ENCODE measurements at places on chromosomes 7 and 10.

- DNase-seq = no peak
Observed at GRCh38 chr10:92574548-92575261, 812 bp upstream of the IDE start.

DNA sequence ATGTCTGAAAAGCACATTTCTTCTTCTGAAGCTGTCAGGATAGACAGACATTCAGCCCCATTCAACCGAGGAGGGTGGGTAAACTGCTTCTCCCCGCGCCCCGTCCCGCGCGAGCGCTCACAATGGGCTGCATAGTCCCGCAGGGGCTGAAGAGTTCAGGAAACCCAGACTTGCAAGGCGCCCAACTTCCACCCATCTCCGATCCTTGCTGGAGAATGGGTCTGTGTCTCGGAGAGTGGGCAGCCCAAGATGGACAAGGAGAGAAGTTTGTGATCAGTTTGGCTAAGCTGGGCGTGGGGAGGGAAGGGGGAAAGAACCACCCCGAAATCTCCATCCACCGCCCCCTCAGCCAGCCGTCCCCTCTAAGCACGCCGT lies 686 bp downstream of the AASS start:
- DNase-seq = peak; percentile 27

DNA sequence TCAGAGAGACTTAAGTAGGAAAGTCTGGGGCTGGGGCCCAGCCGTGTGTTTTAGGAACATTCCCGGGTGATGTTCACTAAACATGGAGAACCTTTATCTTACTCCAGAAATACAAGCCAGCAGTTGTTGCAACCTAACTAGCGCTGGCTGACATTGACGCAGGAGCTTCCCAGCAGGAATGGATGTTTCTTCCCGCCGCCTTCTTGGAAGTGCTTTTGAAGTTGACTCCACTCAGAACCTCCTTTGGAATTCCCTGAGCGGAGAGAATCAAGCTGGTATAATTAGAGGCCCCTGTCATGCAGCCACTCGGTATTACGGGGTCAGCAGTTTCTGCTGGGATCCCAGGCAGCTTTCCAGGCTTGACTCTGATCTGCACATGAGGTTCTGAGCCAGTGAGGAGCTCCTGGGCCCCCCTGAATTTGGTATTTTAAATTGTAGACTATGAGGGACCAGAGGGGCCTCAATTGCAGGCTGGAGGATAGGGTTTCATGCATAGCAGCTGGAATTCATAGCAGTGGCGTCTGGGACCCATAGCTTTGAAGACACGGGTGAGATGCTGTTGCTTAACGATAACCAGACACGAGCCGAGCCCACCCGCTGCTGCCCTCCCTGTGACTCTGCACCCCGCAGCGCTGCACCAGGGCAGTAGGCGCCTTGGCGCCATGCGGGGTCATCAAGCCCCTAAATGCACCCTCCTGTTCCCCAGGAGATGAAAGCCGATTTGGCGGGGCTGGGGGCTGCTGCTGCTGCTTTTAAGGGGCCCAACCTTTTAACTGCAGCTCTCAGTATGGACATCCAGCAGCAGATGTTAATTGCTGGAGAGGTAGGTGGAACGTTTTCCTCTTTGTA lies 61.8 kb downstream of the EEPD1 start:
- DNase-seq = no peak

DNA sequence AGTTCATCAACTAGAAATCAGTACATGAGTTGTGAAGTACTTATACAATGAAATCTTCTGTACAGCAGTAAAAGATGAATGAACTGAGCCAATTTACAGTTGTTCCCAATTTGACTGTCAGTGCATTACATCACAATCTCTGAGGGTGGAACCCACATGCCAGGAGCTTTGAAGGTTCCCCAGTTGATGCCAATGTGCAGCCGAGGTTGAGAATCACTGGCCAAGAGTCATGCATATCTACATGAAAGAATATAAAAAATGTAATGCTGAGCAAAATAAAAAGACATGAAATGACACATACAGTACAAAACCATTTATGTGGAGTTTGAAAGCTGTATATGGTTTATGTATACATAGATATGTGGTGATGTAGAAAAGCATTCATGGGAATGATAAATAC lies 22.1 kb upstream of the CCNJ start:
- DNase-seq = no peak

DNA sequence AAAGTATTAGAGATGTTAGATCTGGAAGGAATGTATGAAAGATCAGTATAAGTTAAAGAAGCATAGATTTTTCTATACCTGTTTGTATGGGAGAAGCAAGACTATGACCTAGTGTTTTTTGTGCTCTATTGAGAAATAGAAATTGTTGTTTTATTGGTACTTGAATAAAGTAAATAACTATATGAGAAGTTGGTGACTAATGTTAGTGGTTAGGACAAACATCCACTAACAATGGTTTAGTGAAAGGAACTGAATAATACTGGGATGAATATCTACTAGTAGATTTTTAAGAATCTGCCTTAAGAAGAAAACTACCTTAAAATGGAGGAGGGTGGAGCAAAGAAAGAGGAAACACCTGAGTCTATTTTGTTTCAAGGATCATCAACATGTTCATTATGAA lies 521.1 kb upstream of the POT1 start:
- no peak for DNase-seq

- DNase-seq = no peak
Observed at GRCh38 chr10:15572531-15573045, 147.1 kb downstream of the ITGA8 start.

- peak; percentile 49 for DNase-seq
Observed at GRCh38 chr10:53209944-53210611, 437.5 kb upstream of the MBL2 start.

Data from MCF 10A (cell line).